ENCODE measurements at places on chromosomes 13 and 19.

DNA sequence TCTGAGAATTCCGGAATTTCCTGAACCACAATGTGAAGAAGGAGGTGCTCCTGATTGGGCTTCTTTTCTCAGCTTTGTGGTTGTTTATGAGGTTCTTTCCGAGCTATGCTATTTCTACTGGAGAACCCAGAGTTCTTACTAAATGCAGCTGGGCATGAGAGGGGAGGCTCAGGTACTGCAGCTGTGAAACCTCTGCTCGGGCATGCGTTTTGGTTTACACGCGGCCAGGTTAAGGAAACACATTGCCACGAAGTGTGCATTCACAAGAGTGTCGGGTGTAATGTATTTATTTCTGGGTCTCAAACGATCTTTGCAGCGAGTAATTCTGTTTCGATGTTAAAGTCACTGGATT lies 661 bp upstream of the MIR17HG start:
- DNase-seq = peak; percentile 65

GRCh38 chr19:11165486-11166030 lies 10.0 kb upstream of the SPC24 start:
- no peak for DNase-seq

GRCh38 chr13:80132741-80133601 lies 208.0 kb downstream of the SPRY2 start:
- no peak for DNase-seq

DNA sequence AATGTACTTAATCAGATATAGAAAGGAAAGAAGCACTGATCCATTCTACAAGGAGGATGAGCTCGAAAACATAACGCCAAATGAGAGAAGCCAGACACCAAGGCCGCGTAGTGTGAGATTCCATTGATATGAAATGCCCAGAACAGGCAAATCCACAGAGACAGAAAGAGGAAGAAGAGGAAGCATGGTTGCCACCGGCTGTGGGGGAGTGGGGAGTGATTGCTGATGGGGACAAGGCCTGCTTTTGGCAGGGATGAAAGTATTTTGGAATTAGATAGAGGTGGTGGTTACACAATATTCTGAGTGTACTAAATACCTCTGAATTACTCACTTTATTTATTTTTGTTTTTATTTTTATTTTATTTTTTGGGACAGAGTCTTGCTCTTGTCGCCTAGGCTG lies 50.2 kb upstream of the KLF2 start:
- DNase-seq = no peak

GRCh38 chr13:98142380-98143156 lies at the start of gene FARP1:
TSS of gene FARP1 (plus strand) at chr13:98143094. CDS start at chr13:98213243, 70,149 bp downstream.
- DNase-seq = peak; percentile 84

DNA sequence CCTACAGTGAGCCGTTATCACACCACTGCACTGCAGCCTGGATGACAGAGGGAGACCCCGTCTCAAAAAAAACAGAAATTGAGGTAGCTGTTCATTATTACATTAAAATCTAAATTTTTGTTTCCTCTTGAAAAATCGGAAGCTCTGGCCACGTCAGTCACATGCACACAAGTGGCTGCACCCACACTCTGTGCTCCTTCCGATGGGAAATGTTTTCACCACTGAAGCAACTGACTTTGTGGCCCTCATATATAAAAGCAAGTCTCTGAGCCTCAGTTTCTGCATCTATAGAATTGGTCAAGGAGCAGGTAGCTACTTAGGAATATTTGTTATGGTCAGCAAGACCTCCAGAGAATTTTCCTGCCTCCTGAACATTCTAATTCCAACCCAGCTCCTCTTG lies 4.5 kb downstream of the LRRC25 start:
- no peak for DNase-seq

GRCh38 chr19:49570138-49570856 lies 10.1 kb downstream of the NOSIP start:
- DNase-seq = peak; percentile 84

DNA sequence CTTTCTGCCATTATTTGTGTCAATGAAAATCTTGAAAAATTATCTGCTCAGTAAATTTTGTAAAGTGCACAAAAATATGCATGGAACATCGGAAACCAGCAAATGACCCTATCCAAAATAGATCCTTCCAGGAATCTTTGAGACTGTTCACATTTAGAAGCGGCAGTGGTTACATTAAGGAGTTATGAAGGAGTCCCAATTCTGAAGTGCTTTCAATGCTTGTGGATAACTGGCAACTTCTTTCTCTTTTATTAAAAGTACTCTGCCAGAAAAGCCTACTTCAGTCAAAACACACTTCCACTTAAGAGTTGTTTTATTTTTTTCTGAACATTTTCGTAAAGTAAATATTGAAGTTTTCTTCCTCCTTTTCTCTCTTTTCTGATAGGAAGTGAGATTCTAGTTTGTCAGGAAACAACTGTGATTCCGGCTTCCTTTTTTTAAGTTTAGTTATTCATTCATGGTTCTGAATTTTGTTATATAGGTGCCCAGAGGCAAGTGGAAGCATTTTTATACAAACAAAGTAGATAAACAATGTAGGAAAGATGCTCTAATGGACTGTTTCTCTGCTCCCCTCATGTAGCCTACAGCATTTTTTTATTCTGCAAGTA lies 83.5 kb downstream of the PCDH9 start:
- DNase-seq = no peak
